ENCODE measurements at places on chromosomes 2 and 18. TPM values are rescaled to one million over a fixed set of nuclear protein-coding genes. Genes with fewer than 3 reads are reported as not detected.
A peak's percentile ranks its signal among the peaks of the same experiment; 100 is the strongest.

DNA sequence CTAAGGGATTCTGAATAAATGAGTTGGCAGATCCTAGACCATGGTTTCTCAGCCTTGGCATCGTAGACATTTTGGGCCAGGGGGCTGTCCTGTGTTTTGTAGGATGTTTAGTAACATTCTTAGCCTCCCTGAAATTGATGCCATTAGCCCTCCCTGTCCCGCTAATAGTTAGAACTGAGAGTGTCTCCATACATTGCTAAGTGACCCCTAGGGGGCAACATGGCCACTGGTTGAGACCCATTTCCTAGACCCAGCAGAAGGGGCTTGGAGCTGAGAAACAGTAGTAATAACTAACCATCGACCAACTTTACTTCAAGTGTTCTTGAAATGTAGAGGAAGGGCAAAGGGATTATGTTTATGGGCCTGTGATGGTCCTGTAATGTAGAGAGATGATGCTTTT, 40.8 kb downstream of the KCMF1 start:
- DNase-seq = no peak

- DNase-seq = no peak
Measured at GRCh38 chr2:100620481-100620880, 57.7 kb downstream of the PDCL3 start.

GRCh38 chr2:67066782-67067181, 330.4 kb upstream of the ETAA1 start:
- no peak for DNase-seq

GRCh38 chr2:223039618-223040017, 12.4 kb upstream of the KCNE4 start:
- DNase-seq = no peak

- DNase-seq = peak; percentile 94
Measured at GRCh38 chr18:9782073-9782857, 74.2 kb downstream of the RAB31 start.

The DOK1 gene
- 0.84 TPM for total RNA-seq

The KCNS3 gene
- 4.7 TPM for total RNA-seq

The UPP2 gene
- total RNA-seq = not detected

All from H4 (cell line).